ENCODE measurements at places on chromosomes 1 and 21.
A peak's percentile ranks its signal among the peaks of the same experiment; 100 is the strongest.

- DNase-seq: peak; percentile 13
These were observed 5.2 kb downstream of the ADAMTS5 start for GRCh38 chr21:26961698-26962097.

DNA sequence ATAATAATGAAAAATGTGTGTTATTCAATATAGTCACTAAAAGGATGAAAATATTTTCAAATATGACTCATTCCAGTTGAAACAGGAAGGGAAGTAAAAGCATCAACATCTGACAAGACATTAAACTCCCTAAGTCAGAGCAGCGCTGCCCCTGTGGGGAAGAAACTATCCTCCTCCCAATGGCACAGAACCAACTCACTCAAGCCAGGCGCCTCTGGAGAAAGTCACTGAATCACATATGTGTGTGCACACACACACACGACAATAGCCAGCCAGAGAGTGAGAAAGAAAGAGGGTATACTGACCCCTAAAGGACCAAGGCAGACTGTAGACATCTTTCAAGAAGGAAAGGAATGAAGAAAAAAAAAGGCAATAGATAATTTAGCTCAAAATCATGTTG, 126.9 kb downstream of the SETD4 start:
- DNase-seq: peak; percentile 67

DNA sequence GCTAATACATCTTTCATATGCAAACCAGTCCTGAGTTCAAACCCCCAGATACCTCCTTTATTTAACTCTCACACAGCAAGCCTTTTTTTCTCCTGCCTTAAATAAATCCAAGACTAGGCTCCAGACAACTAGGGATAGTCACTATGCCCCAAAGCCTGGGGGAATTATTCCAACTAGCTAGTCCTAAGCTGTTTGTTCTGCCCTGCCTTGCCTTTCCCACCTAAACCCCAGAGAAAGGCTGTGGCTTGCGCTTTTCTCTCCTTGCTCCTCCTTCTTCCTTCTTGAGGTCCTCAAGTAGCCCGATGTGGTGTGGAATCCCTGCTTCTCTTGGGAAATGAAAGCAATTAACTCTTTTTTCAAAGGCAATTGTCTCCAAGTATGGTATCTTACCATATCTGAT, 31.8 kb downstream of the C1orf87 start:
- no peak for DNase-seq

DNA sequence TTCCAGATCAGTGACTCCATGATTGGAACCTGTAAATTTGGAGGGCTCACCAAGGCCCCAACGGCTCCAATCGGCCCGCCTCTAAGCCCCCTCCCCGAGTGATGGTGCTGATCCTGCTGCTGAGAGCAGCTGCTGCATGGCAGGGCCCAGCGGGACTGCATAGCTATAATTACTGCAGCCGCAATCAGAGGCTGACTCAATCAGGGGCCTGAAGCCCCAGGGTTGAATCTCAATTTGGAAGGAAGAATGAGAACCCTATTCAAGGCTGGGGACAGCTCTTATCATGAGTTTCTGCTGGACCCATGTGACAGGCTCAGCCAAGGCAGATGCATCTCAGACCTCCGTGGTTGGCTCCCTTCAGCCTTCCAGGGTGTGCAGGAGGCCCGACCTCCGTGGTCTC, 42.8 kb upstream of the MAGOH start:
- no peak for DNase-seq

DNA sequence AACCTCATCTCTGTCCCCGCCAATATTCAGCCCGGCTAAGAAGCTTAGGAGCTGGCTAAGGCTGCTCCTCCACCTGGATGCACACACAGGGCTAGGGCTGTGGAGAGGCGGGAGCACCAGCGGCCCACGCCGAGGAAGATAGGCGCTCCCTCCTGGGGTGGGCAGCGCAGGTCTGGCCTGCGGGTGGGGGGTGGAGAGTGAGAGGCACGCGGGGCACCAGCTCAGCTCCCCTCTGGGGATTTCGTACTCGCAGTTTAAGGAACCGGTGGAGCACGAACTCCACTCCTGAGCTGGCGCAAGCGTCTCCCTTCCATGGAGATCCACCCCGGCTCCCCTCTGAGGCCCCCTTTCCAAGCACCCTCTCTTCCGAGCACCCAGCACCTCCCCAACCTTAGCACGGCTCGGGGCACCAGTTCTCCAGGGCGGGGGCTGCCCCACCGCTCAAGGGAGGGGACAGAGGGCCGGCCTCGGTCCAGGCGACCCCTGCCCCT, 433 bp upstream of the KAZN start:
- no peak for DNase-seq

- peak; percentile 39 for DNase-seq
These were observed 2.5 kb upstream of the ST3GAL3 start for GRCh38 chr1:43704838-43705237.

DNA sequence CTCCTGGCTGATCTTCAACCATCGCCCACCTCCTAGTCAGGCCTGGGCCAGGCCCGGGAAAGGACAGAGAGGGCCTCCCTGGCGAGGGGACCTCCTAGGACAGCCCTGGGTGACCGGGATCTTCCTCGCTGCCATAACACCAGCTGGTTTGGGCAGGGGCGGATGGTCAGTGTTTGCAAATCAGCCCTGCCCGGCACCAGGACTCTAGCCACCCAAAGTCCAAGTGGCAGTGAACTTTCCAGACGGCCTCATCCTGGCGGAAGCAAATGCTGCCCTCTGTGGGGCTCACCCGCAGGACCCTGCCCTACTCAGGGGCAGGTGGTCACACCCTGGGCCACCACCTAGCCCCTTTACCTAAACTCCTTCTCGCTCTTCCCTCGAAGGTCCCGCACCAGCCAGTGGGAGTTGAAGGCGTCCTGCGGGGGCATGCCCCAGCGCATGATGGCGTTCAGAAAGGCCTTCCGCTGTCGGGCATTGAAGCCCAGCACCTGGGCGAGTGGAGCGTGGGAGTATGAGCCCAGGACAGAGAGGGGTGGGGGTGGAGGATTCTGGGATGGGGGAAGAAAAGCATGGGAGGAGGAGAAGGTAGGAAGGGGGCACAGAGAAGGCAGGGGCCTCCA, 55.3 kb downstream of the CHD5 start:
- DNase-seq: no peak

GRCh38 chr1:99177465-99177864, 86.8 kb upstream of the PLPPR4 start:
- no peak for DNase-seq

DNA sequence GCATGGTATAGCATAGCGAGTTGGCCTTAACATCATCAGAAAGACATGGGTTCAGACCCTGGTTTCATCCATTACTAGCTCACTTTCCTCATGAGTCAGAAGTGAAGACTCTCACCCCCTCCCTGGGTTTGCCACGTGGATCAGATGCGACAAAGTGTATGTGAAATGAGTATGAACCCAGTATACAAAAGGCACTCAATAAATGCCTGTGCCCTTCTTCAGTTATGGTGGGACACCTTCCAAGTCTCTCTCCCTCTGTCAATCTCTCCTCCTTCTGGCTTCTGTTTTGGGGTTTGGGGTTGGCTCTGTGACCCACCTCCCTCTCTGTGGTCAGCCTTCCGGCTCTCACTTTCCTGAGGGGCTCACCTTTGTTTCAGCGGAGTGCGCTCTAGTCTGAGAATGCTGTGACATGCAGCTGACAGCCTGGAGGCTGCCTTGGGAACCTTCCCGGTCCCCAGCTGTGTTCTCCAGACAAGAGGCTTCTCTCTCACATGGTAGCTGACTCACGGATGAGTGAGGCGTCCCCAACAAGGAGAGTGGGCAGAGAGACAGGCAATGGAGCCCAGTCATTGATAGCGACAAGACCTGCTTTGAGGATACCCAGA, 155.0 kb upstream of the EDN2 start:
- DNase-seq: no peak

GRCh38 chr1:50975436-50975835, 5.4 kb downstream of the CDKN2C start:
- no peak for DNase-seq

DNA sequence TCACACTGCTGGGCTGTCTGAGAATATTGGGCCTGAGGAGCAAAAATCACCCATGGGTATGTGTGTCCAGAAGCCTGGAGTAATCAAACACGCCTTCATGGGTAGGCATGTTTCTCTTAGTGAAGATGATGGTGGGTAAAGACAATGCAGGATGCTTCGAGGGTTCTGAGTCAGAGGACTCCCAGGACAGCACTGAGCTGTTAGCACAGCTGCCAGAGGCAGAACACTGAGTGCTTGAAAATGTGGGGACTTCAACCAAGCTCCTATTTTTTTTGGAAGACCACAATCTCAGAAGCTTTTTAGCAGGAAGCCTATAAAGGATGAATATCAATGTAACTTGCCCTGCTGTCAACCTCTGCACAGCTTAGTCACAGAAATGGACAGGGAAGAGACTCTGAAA, 7.9 kb upstream of the NT5C1A start:
- no peak for DNase-seq

DNA sequence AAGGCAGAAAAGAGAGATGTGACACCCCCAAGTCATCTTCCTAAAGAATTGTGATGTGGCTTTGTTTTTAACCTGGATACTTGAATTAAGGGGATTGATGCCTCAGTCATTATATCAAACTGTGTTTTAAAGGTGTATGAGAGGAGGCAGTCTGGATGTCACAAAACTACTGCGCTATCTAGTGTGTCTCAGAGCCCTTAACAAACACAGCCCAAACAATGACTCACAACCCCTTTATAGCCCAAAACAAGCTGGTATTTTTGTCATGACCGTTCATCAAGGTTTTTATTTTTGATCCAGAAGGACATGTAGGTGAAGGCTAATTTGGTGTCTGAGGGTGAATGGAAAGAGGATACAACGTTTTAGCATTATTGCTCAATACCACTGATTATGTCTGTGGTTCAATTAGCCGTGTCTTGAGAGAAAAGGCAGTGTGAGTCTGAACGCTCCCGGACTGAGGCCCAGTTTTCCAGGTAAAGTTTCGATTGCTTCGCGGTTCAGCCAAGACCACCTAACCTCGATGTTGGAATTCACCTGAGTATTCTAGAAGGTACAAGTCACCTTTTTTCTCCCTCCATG, 71.6 kb downstream of the SGIP1 start:
- DNase-seq: no peak

DNA sequence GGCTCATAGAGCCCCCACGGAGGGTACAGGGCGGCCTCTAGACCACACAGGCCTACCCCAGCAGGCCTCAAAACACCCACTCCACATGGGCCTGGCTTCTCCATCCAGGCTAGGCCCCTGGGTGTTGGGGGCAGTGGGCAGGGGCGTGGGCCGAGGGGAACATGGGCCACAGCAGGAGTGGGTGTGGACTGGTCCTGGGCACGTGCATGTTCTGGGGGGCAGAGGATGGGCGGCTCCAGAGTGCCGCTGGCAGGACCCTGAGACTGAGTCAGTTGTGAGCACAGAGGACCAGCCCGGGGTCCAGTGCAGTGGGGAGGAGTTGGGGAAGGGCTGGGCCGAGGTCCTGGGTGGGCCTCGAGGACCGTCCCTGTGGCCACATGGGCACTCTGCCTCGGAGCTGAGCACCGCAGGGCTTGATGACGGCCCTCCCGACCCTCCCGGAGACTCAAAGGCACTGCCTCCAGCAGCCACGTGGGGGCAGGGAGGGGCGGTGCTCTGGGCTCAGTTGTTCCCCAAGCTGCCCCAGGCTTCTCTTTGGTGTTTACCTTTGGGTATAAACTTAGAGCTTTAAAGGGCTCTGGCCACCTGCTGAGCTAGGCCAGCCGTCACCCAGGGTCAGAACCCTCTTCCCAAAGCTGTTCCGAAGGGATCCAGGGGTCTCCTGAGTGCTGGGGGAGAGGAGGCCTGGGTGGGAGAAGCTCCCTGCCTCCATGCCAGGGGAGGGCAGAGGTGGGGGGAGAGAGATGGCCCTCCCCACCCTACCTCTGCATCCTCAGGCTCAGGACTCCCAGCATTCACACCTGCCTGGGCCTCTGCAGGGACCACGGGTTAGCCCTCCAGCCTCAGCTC, 79.9 kb downstream of the MORN1 start:
- peak; percentile 81 for DNase-seq

DNA sequence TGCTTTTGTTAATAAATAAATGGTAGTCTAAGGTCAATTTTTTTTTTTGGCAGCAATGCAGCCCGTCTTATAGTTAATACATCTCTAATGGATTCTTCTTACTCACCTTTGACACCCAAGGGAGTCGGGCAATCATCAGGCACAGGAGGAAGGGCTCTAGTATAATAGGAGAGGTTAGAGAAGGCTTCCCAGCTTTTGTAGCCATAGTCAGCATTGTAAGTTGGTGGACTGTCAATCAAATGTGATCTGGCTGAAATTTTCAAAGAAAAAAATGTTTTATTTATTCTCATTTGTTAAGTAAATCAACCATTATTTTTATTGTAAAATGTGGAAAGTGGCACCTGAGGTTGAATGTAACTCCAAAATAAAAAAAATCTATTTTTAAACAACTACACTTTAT, 2.1 kb downstream of the PTGS2 start:
- no peak for DNase-seq

DNA sequence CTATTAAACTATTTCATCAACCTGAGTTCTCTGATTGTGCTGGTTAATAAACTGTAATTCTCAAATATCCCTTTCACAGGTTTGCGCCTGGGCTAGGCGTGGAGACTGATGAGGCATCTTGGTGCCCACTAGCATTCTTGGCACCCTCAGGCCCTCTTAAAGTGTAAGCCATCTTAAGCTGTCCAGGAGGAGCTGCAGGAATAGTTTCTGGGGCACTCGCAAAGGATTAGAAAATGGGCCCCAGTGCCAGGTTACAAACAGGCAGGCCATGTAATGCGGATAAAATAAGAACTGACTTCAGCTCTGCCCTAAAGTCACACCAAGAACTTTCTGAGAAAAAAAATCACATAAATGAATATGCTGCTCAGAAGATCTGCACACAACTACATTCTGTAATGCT, 1.1 kb downstream of the CASQ2 start:
- DNase-seq: no peak

- DNase-seq: no peak
These were observed 9.4 kb downstream of the TRIM45 start for GRCh38 chr1:117112047-117112717.

DNA sequence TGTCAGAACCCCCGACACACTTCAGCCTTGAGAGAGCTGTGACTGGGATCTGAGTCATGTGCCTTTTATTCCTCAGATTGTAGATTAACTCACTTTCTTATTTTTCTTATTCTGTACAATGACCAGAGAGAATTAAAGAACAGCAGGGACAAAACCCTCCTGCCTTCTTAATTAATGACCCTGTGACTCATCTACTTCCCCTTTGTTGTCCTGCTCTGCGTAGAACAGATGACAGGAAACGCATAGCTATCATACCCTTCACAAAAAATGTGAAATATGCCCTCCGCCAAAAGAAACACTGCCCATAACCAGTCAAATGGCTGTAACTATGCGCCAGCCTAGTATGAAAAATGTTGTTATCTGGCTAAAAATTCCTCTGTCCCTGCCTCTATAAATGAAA, 9.1 kb upstream of the PADI2 start:
- no peak for DNase-seq

DNA sequence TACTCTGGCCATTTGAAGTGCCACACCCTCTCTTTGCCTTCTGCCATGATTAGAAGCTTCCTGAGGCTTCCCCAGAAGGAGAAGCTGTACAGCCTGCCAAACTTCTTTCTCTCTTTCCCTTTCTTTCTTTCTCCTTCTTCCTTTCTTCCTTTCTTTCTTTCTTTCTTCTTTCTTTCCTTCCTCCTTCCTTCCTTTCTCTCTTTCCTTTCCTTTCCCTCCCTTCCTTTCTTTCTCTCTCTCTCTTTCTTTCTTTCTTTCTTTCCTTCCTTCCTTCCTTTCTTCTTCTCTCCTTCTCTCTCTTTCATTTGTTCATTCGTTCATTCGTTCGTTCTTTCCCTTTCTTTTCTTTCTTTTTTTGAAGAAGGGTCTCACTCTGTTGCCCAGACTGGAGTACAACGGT, 931.0 kb downstream of the TTLL7 start:
- DNase-seq: no peak
